Lung (tissue), 17 donors: ENCODE measurements at places on chromosomes 5 and 9. TPM values are rescaled to one million over a fixed set of nuclear protein-coding genes. Genes with fewer than 3 reads are reported as not detected.

PRUNE2 gene
- total RNA-seq, result 18.1 TPM

LCP2 gene
- total RNA-seq, result 39.1 TPM

SPATA31A3 gene
- total RNA-seq, result not detected

PCDHAC2 gene
- total RNA-seq, result 13.8 TPM

KCNN2 gene
- 2.0 TPM for total RNA-seq

NRG2 gene
- total RNA-seq, result 1.6 TPM

PHYHD1 gene
- total RNA-seq, result 66.5 TPM

SCGB3A2 gene
- 305 TPM for total RNA-seq

SMIM27 gene
- total RNA-seq, result 7.7 TPM

FOXI1 gene
- total RNA-seq, result not detected

GKAP1 gene
- 12.6 TPM for total RNA-seq

MRPL50 gene
- total RNA-seq, result 23.0 TPM

VCAN gene
- total RNA-seq, result 189 TPM

EXOSC3 gene
- 35.3 TPM for total RNA-seq

PARP8 gene
- 59.4 TPM for total RNA-seq

MIGA2 gene
- total RNA-seq, result 22.9 TPM

TNC gene
- total RNA-seq, result 242 TPM
